Heart right ventricle (tissue), 16 donors: ENCODE measurements at places on chromosomes 11 and 22. TPM values are rescaled to one million over a fixed set of nuclear protein-coding genes. Genes with fewer than 3 reads are reported as not detected.
A peak's percentile ranks its signal among the peaks of the same experiment; 100 is the strongest.

Gene APOA5
- not detected for total RNA-seq

Gene CST6
- total RNA-seq: not detected

Gene KRTAP5-11
- total RNA-seq: not detected

- no peak for DNase-seq
- H3K27me3 ChIP-seq: no peaks in the 10 kb centered on the region
- H3K4me1 ChIP-seq: no peaks in the 10 kb centered on the region
- H3K27ac ChIP-seq: no peak overlapping the region
Measured at GRCh38 chr22:20905415-20906386, 11.5 kb upstream of the CRKL start.

DNA sequence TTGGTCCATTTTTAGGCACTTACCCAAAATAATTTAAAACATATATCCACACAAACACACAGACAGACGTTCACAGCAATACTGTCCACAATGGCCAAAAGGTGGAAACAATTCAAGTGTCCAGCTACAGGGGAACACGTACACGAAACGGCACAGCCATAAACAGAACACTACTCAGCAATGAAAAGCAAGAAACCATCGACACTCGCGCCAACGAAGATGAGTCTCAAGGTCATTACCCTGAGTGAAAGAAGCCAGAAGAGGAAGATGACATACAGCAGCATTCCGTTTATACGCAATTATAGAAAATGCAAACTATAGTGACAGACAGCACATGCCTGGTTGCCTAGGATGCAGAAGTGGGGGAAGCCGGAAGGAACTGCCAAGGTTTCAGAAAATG, 13.4 kb upstream of the COMT start:
- H3K36me3 ChIP-seq: no peaks in the 10 kb centered on the region
- no peak for DNase-seq
- no peaks in the 10 kb centered on the region for H3K27me3 ChIP-seq
- H3K27ac ChIP-seq: no peak overlapping the region
- H3K4me1 ChIP-seq: no peaks in the 10 kb centered on the region
- H3K4me3 ChIP-seq: no peak overlapping the region

- no peak overlapping the region for H3K27ac ChIP-seq
- H3K4me3 ChIP-seq: no peak overlapping the region
- H3K36me3 ChIP-seq: no peaks in the 10 kb centered on the region
- no peaks in the 10 kb centered on the region for H3K27me3 ChIP-seq
- H3K4me1 ChIP-seq: no peaks in the 10 kb centered on the region
- DNase-seq: no peak
Measured at GRCh38 chr11:2041963-2042362, 44.3 kb upstream of the H19 start.

DNA sequence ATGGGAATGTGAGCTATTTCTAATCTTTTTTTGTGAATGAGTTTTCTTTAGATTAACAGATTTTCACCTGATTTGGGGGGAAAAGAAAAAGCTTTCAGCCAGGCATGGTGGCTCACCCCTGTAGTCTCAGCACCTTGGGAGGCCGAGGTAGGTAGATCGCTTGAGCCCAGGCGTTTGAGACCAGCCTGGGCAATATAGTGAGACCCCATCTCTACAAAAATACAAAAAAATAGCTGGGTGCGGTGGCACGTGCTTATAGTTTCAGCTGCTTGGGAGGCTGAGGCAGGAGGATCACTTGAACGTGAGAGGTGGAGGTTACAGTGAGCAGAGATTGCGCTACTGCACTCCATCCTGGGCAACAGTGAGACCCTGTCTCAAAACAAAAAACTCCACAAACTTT, 92.2 kb downstream of the HSD17B12 start:
- H3K36me3 ChIP-seq: peaks cover 36% of the 10 kb centered on the region
- no peak for DNase-seq
- H3K4me3 ChIP-seq: no peak overlapping the region

DNA sequence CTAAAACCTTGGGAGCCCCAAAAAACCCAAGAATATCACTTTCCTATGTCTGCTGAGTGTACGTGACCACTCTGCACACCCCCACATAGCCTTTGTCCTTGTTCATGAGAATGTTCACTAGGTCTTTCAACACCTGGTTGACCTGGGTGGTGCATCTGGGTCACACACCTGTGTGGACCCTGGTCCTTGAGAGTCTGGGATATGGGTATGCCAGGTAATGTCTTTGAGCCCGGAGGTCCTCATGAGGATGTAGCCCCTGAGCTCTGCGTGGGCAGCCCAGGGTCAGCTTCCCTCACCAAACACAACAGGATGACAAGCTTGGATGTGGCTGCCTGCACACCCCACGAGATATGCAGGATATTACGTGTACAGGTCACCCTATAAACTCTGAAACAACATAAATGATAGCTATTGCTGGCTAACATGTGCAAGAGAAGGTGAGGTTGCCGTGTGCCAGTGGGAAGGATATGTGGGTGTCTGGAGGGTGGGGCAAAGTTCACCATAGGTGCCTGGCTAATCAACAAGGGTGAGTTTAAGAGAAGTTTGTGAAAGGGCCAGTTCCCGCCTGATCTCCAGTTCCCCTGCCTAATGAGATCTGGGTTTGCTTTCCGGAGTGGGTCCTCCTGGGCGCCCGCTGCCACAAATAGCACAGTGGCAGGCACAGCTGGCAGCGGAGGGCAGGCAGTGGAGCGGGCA, 1.4 kb upstream of the PPARA start:
- DNase-seq: no peak
- no peaks in the 10 kb centered on the region for H3K27me3 ChIP-seq
- H3K27ac ChIP-seq: peak overlapping the region; percentile 95
- H3K36me3 ChIP-seq: no peaks in the 10 kb centered on the region
- peak overlapping the region; percentile 72 for H3K4me3 ChIP-seq
